NCI-H460 (cell line): ENCODE measurements at places on chromosomes 16 and 17. TPM values are rescaled to one million over a fixed set of nuclear protein-coding genes. Genes with fewer than 3 reads are reported as not detected.

The PGS1 gene
- total RNA-seq, result 27.5 and 30.5 TPM in 2 replicates

The SENP3 gene
- total RNA-seq, result 92.2 and 102 TPM in 2 replicates

The IGFBP4 gene
- 7.2 and 10.8 TPM in 2 replicates for total RNA-seq

The ABCC3 gene
- total RNA-seq, result 74.8 and 93.3 TPM in 2 replicates
